ENCODE measurements at places on chromosomes 12 and 14.

- no peak for DNase-seq
Observed at GRCh38 chr14:94588311-94588710, 7.1 kb downstream of the SERPINA5 start.

GRCh38 chr14:76446486-76446885 lies 70.5 kb downstream of the ESRRB start:
- no peak for DNase-seq

GRCh38 chr12:28145216-28145615 lies 45.0 kb upstream of the CCDC91 start:
- no peak for DNase-seq

- no peak for DNase-seq
Observed at GRCh38 chr12:25213338-25213737, 18.3 kb downstream of the ETFRF1 start.

DNA sequence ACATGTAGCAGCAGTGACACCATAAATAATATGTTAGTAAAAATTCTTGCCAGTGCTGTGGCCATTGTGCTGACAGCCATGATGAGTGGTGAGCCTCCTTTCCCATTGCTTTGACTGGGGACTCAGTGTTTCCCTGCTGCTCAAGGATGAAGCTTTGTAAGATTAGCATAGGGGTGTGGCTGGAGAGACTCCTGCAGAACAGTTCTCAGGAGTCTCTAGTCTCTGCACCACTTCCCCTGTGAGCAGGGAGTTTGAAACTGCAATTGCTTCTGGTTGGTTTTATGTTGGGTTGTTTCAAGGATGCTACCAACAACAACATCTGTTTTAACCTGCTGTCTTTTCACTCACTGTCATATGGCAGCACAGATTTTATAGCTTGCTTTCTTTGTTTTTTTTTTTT lies 41.4 kb downstream of the ZC3H14 start:
- DNase-seq: no peak

GRCh38 chr12:101919447-101919846 lies 42.1 kb downstream of the DRAM1 start:
- DNase-seq: no peak

- DNase-seq: no peak
Observed at GRCh38 chr14:100454437-100454836, 131.3 kb downstream of the SLC25A47 start.

GRCh38 chr12:71186571-71187288 lies 28.9 kb upstream of the TSPAN8 start:
- DNase-seq: no peak

- no peak for DNase-seq
Observed at GRCh38 chr12:73452672-73453469, 1084.8 kb upstream of the ATXN7L3B start.

GRCh38 chr12:68451261-68452077 lies 119.3 kb upstream of the MDM1 start:
- peak; percentile 28 for DNase-seq

DNA sequence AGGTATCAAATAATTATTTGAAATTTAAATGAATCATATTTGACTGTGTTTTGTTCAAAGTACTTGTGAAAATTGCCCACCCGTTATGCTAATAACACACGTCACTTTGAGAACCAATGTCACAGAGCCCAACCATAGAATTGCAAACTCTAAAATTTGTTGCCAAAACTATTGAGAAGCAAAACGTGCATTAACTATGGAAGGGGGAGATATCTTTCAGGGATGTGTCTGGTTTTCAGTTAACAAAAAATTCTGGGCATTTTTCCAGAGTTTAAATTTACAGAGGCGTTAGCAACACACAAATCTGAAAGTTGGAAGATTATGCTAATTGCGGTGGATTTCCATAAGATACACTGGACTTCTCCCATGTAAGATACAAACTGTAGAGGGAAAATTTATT lies 371.8 kb upstream of the E2F7 start:
- peak; percentile 8 for DNase-seq

DNA sequence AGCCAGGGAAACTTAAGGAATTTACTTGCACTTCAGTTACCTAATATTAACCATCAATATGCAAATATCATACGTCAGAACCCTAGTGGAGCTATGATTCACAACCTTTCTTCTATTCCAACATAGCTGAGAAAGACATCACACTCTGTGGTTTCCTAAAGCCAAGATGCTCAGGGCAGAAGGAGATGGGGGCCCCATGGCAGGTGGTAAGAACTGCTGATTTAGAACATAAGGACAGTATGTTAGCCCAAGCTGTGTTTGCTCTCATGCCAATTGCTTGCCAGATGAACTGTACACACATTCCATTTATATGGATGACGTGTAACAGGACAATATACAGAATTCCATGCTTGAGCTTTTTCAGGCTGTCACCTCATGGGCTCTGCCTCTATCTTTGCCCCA lies 34.6 kb downstream of the HECTD4 start:
- DNase-seq: no peak

GRCh38 chr12:11861155-11861863 lies 209.4 kb upstream of the BCL2L14 start:
- DNase-seq: no peak

DNA sequence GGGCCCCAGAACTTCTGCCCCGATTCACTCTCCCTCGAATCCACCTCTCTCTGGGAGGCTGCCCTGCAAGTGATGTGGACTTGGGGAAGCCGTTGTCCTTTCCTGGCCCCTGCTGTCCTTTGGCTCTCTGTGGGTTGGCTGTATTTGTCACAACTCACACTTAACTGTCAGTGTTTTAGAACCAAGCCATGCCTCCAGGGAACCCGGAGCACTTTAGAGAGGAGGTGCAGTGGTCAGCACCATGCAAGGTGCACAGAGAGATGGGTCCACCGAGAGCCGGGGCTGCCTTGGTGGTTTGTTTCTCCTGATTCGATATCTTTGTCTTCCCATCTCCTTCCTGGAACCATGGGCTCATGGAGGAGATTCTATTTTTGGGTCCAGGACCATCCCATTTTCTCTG lies 129.5 kb upstream of the RTL1 start:
- no peak for DNase-seq

DNA sequence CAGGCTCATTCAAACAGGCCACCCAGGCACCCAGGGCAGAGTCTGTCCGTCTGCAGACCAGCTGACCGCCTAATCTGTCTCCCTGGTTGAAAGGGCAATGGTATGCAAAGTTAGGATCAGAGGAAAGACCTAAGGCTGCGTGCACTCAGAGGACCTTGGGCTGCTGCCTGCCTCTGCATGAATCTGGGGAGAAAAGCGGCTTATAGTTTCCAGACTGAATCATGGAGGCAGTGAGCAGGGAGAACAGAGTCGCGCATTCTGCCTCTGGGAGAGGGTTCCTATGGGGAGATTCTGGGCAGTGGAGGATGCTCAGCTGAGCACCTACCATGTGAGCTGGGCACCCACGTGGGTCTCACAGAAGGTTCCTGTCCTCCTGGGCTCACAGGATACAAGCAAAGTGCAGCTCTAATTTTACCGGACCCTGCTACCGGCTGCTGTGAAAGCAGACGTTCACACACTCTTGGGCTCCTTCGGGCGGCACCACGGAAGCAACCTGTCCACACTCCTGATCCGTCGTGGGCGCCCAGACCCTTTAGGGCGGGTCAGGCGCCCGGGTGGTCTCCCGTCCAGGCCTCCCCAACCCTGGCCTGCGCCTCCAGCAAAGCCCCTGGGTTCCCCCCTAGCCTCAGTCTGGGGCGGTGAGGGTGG lies 772 bp downstream of the SCARB1 start:
- DNase-seq: peak; percentile 42

- DNase-seq: no peak
Observed at GRCh38 chr12:68397566-68398158, 65.5 kb upstream of the MDM1 start.

DNA sequence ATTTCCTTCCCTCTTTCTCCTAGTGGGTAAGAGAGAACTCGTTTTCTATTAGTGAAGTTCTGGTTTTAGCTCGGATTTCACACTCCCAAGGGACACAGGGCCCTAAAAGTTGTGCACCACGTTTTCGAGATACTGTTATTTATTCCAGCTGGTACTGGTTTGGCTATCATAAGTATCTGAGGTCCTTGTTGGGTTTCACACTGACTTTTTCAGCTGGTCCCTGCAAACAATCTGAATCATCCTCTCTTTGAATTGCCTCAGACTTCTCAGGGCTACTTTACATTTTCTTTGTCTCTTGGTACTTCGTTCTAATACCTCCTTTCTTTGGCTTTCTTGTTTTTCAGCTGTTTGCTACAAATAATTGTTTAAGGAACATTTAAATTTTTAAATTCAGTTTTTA lies 75.7 kb downstream of the SCN8A start:
- no peak for DNase-seq

DNA sequence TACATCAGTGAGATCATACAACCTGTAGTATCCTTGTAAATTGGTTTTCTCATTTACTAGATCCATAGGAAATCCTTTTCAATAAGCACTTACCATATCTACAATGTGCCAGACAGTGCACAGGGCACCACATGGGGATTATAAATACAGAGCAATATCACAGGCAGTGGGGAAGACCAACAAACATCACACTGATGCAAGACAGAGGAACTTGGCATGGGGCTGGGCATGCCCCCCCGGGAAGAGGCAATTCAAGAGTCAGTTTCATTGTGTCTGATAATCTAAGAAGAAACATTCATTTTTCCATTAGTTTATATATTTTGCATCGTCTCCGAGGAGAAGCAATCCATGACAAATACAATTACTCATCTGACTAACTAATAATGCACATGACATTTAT lies 16.2 kb downstream of the NT5DC3 start:
- DNase-seq: no peak

DNA sequence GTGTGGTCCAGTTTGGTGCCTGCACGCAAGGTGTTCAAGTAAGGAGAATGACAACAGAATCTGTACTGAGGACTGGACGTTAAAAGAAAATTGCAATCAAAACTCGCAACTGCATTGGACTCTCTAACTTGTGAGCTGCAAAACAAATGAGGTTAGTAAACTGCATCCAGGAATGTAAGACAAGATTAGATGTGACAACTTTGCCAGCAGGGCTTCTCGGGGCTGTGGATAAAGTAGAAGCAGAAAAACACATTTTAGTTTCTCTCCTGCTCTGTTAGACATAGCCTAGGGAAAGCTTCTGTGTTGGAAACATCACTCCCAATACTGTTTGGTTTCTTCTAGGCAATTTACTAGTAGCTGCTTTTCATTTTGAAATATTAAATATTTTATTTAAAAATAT lies 338.2 kb upstream of the NAV3 start:
- no peak for DNase-seq

DNA sequence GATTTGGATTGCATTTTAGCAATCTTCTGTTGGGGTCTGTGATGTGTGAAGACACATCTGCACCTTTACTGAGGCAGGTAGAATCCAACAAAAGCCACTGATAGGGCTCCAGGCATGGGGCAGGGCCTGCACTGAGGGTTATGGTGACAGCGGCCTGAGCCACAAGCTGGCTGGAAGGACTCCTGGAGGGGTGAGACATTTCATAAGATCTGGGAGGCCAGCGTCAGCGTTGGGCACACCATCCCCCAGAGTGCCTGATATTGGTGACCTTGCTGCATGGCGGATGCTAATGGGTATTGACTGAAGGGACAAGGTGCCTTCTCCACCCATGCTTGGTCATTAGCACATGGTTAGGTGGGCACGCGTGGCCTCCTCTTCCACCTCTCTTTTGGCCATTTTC lies 187.6 kb downstream of the CACNA1C start:
- DNase-seq: no peak

DNA sequence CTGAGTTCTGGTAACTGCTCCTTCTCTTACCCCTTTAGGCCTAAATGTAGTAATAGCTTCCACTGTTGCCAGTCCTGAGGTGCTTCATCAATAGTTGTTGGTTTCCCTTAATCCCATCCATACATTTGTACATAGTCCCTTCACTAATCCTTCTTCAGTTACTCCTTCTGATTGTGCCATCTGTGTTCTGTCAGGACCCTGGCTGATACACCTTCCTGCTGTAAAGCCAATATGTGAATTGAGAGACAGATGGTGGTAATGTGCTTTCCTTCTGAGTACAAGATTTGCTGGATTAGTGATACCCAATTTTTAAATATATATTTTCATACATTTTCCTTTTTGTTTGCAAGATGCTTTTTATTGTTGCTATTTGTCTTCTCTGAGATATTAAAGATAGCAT lies 66.4 kb downstream of the OTOGL start:
- DNase-seq: no peak

GRCh38 chr14:94397289-94398181 lies 9.1 kb upstream of the SERPINA1 start:
- no peak for DNase-seq

DNA sequence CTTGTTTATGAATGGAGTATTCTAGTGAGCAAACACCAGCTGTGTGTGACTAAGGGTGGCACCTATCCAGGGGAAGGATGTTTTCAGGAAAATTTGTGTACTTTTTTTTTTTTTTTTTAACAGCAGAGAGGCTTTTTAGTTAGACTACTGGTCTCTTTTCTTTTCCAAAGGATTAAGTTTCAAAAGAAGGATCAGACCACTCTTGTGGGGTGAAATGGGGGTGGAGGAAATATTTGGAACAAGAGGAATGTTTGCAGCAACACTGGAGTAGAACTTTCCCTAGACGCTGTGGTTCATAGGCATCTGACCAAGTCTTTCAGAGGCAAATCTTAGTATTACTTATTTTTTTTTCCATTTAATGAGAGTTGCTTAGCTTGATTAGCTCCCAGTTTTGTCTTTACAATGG lies 21.1 kb downstream of the NUBPL start:
- no peak for DNase-seq

- no peak for DNase-seq
Observed at GRCh38 chr14:77339407-77339806, 18.6 kb downstream of the GSTZ1 start.

- peak; percentile 54 for DNase-seq
Observed at GRCh38 chr14:96038920-96039632, at the start of gene C14orf132. C14orf132 (plus strand) TSS chr14:96039362; CDS start chr14:96039501, 139 bp downstream.

DNA sequence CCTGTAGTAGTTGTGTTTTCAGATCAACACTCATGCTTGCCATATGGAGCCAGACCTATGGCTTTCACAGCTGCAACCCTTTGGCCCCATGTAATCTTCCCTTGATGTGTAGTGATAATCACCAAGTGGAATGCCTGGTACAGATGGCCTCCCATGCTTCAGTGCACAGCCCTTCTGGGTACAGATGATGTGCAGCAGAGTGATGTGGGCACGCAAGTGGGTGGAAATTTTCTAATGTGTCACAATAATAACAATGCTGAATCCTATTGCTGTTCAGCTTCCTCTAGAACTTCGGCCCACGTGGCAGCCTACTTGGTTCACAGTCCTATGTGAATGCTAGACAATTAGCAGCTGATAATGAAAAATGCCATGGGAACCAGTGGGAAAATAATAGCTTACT lies 188.1 kb downstream of the SNAPC1 start:
- no peak for DNase-seq

- no peak for DNase-seq
Observed at GRCh38 chr12:13205809-13206559, 9.5 kb downstream of the EMP1 start.

DNA sequence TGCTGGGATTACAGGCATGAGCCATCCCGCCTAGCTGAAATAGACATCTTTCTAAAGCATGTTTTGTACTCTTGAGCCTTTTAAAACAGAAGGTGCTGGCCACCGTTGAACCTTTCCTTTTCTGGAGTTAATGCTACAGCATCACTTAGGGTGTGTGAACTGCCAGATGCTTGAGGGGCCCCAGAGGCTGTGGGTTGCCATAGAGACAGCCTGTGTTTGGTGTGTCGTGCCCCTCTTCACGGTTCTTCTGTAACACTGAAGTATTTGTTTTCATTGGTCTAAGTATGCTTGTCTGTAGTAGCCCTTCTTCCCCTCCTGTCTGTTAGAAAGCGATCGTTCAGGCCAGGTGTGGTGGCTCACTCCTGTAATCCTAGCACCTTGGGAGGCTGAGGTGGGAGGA lies 30.8 kb downstream of the PLEKHG3 start:
- DNase-seq: no peak
